Activated CD4-positive, alpha-beta T cell treated with anti-CD3 and anti-CD28 coated beads, Interleukin-2, amount 10 ng/mL, durations not matched to agents 24 days and 14 days (primary cell): ENCODE measurements at places on chromosomes 5 and 9.

- H3K36me3 ChIP-seq: no peaks in the 10 kb centered on the region
- no peaks in the 10 kb centered on the region for H3K4me1 ChIP-seq
- no peak overlapping the region for H3K27ac ChIP-seq
- H3K4me3 ChIP-seq: no peak overlapping the region
- no peak for DNase-seq
Observed at GRCh38 chr5:147520450-147520849, 10.6 kb upstream of the DPYSL3 start.

DNA sequence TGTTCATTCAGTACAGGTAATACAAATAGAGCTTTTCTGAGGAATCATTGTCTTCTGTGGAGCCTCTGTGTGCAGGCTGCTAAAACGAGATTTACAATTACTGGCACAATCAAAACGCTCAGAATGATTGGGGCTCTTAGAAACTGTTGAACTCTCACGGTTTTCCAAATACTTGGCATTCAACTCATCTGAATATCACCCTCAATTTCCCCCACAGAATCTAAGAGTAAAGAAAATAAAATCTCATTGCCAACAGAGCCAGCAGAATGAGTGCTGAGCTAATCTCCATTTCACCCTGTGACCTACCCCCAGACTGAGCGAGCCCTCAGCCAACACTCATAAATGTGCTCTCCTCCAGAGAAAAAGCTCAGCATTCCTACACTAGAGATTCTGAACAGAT lies 35.3 kb upstream of the TMED7 start:
- H3K27me3 ChIP-seq: peaks cover 39% of the 10 kb centered on the region
- H3K36me3 ChIP-seq: no peaks in the 10 kb centered on the region
- H3K4me1 ChIP-seq: no peaks in the 10 kb centered on the region

- no peak overlapping the region for H3K27ac ChIP-seq
- H3K36me3 ChIP-seq: no peaks in the 10 kb centered on the region
- H3K27me3 ChIP-seq: peaks cover 9% of the 10 kb centered on the region
Observed at GRCh38 chr5:150271923-150272322, 17.6 kb downstream of the CAMK2A start.

- peak; percentile 93 for DNase-seq
- no peak overlapping the region for H3K4me3 ChIP-seq
- no peaks in the 10 kb centered on the region for H3K4me1 ChIP-seq
- H3K27me3 ChIP-seq: peaks cover 46% of the 10 kb centered on the region
Observed at GRCh38 chr9:35882263-35882848, 12.2 kb upstream of the OR13J1 start.
